ENCODE measurements at places on chromosomes 2 and 18.

DNA sequence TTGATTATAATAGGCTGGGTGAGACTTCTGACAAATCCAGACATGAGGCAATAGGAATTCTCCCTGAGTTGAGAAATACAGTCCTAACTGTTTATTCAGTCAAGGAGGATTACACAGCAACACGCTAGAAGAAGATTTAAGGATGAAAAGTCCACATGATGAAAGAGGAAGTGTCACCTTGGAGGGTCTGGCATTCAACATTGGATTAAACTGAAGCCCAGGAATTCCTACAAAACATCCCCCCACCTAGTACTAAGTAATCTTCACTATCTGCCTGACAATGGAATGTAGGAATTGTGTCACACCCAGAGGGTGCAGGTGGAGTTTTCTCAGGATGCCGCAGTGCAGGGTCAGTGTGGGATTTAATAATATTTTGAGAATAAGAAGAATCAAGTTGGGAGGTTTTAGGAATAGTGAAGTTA is 142.4 kb downstream of the SOCS6 start:
- no peak overlapping the region for H3K4me3 ChIP-seq
- no peaks in the 10 kb centered on the region for H3K27me3 ChIP-seq
- no peak for DNase-seq
- H3K4me1 ChIP-seq = peaks cover 42% of the 10 kb centered on the region
- no peaks in the 10 kb centered on the region for H3K36me3 ChIP-seq

GRCh38 chr18:41071826-41072225 is 883.2 kb upstream of the PIK3C3 start:
- H3K27ac ChIP-seq = no peak overlapping the region
- DNase-seq = no peak
- no peaks in the 10 kb centered on the region for H3K27me3 ChIP-seq
- no peak overlapping the region for H3K4me3 ChIP-seq

DNA sequence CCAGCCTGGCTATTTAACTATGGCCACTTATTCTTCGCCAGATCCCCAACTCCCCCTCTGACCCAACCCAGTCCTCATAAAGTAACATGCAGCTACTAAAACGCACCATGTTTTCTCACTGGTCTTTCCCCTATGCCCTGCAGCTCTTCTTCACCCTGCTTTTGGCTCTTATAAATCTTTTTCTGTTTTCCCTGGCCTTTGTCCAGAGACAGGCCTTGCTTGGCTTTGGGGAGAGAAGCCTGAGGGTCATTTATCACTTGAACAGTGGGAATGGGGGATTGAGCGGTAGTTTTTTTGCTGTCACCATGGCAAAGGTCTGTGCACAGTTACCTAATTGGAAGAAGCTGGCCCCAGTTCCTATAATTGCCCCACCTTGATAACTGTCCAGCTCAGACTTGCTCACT is 202.9 kb upstream of the NT5C1B start:
- H3K4me3 ChIP-seq = no peak overlapping the region
- H3K36me3 ChIP-seq = no peaks in the 10 kb centered on the region
- peaks cover 7% of the 10 kb centered on the region for H3K27me3 ChIP-seq
- no peak for DNase-seq
- no peak overlapping the region for H3K27ac ChIP-seq

DNA sequence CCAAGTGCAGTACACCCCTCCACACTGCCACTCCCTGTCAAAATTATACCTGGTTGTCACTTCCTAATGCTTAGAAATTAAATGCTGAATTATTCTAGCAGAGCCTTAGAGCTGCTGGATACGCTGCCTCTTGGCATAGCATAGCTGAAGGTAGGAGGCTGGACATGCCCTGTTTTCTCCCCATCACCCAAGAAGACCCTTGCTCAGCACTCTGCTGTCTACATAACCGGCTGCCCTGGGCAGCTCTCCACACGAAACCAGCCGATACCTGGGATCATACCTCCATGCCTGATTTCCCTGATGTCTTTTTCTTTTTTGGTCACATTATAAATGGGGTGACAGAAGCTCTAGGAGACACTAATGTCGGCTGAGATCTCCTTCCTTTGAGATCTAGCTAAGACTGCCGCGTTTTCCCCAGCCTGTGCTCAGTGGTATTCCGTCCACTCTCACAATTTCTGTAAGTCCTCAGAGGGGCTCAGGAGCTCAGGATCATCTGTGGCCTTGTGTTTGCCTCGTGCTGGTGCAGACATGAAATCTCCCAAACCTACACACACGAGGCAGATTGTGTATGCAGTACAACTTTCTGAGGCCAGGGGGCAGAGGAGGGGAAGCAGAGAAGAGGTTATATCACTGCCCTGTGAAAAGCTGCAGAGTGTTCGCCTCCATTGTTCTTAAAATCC is 13.5 kb upstream of the ZAP70 start:
- H3K27me3 ChIP-seq = no peaks in the 10 kb centered on the region
- no peak overlapping the region for H3K4me3 ChIP-seq
- DNase-seq = peak; percentile 37
- no peaks in the 10 kb centered on the region for H3K4me1 ChIP-seq
- no peak overlapping the region for H3K27ac ChIP-seq

DNA sequence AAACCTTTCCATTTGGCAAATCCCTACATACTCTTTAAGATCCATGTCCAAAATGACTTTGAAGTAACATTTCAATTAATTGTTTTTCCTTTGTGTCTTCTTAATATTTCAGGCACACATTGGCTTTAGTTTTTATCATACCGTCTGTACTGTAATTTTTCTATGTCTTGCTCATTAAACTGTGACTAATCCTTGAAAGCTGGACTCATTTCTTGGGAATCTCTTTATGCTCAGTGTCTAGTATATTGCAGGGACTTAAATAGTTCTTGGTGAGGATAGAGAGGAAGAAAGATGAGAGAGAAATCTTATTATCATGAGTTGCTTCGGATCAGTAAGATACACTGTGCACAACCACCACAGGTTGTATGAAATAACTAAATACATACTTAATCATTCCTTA is 448.3 kb upstream of the ST6GAL2 start:
- H3K27ac ChIP-seq = no peak overlapping the region
- no peaks in the 10 kb centered on the region for H3K27me3 ChIP-seq
- H3K4me3 ChIP-seq = no peak overlapping the region

DNA sequence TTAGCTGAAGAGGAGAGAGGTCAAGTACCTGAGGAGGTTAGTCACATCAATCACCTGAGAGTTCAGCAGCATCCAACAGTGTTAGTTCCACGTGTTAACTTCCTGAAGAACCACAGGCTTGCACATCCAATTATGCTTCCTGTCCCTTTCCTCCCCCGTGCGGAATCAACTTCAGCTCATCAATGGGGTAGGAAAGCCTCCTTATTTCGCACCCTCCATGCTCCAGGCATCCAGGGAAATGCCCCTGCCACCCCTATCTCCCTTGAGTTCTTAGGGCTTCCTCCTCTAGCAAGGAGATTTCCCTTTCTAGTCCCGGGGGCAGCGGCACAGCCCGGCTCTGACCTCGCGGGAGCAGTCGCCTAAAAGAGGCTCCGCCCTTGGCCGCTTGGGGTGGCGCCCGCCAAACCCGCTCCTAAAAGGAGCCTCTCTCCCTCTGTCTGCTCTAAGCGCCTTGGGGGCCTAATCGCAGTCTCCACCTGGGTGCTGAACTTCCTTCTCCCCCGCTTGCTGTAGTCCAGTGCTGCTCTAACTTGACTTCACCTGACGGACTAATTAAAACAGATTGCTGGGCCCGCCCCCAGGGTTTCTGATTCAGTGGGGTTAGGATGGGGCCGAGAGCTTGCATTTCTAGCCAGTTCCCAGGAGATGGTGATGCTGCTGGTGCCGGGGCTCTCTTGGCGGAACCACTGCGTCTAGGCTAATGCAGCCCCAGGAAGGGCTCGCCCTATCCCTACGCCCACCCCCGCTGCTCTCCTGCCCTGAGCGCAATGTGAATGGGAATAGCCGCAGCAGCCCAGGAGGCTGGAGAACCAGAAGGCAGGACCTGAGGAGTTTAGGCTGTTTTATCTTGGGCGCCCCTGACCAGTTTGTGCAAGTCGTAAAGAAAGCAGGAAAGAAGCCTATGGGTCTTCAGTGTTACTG is 3.4 kb upstream of the TET3 start:
- H3K27me3 ChIP-seq = no peaks in the 10 kb centered on the region
- peak; percentile 22 for DNase-seq
- H3K36me3 ChIP-seq = no peaks in the 10 kb centered on the region
- peaks cover 42% of the 10 kb centered on the region for H3K4me1 ChIP-seq
- H3K27ac ChIP-seq = peak overlapping the region; percentile 45

GRCh38 chr2:47109007-47109375 is 46.1 kb downstream of the STPG4 start:
- no peaks in the 10 kb centered on the region for H3K27me3 ChIP-seq
- H3K4me3 ChIP-seq = no peak overlapping the region
- no peak for DNase-seq

GRCh38 chr2:218476676-218477075 is 57.8 kb downstream of the VIL1 start:
- H3K4me1 ChIP-seq = no peaks in the 10 kb centered on the region
- H3K27me3 ChIP-seq = no peaks in the 10 kb centered on the region
- DNase-seq = no peak
- H3K36me3 ChIP-seq = peaks cover 22% of the 10 kb centered on the region
- H3K27ac ChIP-seq = no peak overlapping the region
- H3K4me3 ChIP-seq = no peak overlapping the region

DNA sequence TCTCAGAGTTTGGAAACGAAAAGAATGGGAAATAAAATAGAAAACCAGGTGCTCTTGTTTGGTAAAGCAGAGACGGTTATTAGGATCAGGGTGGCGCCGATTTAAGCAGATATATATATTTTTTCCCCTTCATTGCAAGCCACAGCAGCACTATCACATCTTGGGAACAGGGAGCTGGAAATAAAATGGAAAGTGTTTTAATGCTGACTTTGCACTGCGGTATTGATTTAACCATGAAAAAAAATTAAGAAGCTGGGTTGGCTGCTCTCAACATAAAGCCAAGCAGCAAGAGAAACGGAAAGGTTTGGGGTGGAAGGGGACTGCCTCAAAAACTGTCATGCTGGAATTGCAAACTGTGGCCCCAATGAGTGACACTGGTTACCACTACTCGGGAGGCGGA is 102.7 kb upstream of the ZBTB14 start:
- no peak overlapping the region for H3K4me3 ChIP-seq
- H3K4me1 ChIP-seq = no peaks in the 10 kb centered on the region
- H3K36me3 ChIP-seq = no peaks in the 10 kb centered on the region
- DNase-seq = no peak

GRCh38 chr2:199989822-199990221 is 34.4 kb downstream of the MAIP1 start:
- H3K4me1 ChIP-seq = no peaks in the 10 kb centered on the region
- no peak overlapping the region for H3K4me3 ChIP-seq
- no peaks in the 10 kb centered on the region for H3K27me3 ChIP-seq
- H3K36me3 ChIP-seq = no peaks in the 10 kb centered on the region
- H3K27ac ChIP-seq = no peak overlapping the region
- no peak for DNase-seq

- no peaks in the 10 kb centered on the region for H3K27me3 ChIP-seq
- H3K36me3 ChIP-seq = no peaks in the 10 kb centered on the region
- H3K27ac ChIP-seq = no peak overlapping the region
- H3K4me3 ChIP-seq = no peak overlapping the region
- peaks cover 9% of the 10 kb centered on the region for H3K4me1 ChIP-seq
- DNase-seq = no peak
Measured at GRCh38 chr2:102166189-102166845, 20.5 kb upstream of the IL1RL2 start.

- H3K4me3 ChIP-seq = peak within 1 kb of the TSS; percentile 93
- H3K36me3 ChIP-seq = no peaks in the 10 kb centered on the region
- DNase-seq = peak; percentile 67
- no peaks in the 10 kb centered on the region for H3K27me3 ChIP-seq
- peaks cover 21% of the 10 kb centered on the region for H3K4me1 ChIP-seq
- H3K27ac ChIP-seq = peak within 1 kb of the TSS; percentile 96
Measured at GRCh38 chr18:75209129-75209950, at the start of gene PTGR3. PTGR3 (minus strand) TSS chr18:75209139; CDS start chr18:75209058, 81 bp downstream.

DNA sequence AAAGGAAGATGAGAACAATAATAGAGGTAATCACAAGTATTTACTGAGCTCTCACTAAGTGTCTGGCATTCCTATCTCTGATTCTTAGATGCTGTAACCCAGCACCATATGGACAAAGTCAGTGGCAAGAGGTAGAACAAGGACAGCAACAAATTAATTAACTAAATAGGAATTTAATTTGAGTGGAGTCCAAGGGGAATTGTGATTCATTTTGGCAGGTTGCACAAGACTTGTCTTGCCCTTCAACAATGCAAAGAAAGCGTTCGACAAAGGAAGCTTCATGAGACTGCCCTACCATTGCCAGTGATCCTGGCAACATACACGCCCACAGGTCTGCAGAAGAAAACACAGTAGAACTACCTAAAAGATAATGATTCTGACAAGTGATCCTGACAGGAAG is 221.6 kb downstream of the RBM43 start:
- no peak overlapping the region for H3K4me3 ChIP-seq
- H3K4me1 ChIP-seq = peaks cover 6% of the 10 kb centered on the region
- no peak for DNase-seq
- H3K27ac ChIP-seq = no peak overlapping the region
- no peaks in the 10 kb centered on the region for H3K36me3 ChIP-seq
- H3K27me3 ChIP-seq = no peaks in the 10 kb centered on the region

Measured in HCT116 (cell line).